ENCODE measurements at places on chromosomes 12 and 14. TPM values are rescaled to one million over a fixed set of nuclear protein-coding genes. Genes with fewer than 3 reads are reported as not detected.

FAM181A gene
- not detected for total RNA-seq

CCDC198 gene
- not detected for total RNA-seq

- DNase-seq = no peak
These were observed 73.9 kb downstream of the NEDD1 start for GRCh38 chr12:96980991-96981414.

- no peak for DNase-seq
These were observed 1146.4 kb downstream of the VRK1 start for GRCh38 chr14:97943619-97944018.

DNA sequence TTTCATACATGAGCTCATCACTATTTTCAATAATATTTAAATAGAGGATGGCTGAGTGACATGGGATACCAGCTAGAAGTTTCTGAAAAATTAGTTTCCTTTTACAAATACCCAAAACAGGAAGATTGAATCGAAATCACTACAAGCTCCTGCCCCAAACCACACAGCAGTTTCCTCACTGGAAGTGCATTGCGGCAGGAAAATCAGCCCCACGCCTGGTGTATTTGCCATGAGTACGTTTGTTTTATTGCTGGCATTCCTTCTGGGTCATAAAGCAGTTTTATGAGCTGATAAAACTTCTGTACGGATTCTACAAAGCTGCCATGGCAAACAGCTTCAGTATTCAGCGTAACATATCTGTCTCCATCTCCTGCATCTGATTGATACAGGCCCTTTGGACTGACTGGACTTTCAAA, 23.7 kb downstream of the CDC42BPB start:
- no peak for DNase-seq

- DNase-seq = no peak
These were observed 47.4 kb downstream of the SMIM41 start for GRCh38 chr12:52126605-52127578.

Data from NCI-H460 (cell line).